Smooth muscle cell of the coronary artery (primary cell): ENCODE measurements at places on chromosomes 7 and 10. TPM values are rescaled to one million over a fixed set of nuclear protein-coding genes. Genes with fewer than 3 reads are reported as not detected.

The KLF14 gene
- total RNA-seq = not detected in 2 replicates

The CCDC6 gene
- total RNA-seq = 13.2 and 15.5 TPM in 2 replicates

The GHRHR gene
- not detected in 2 replicates for total RNA-seq

The HNRNPH3 gene
- 27.1 and 30.0 TPM in 2 replicates for total RNA-seq

The FXYD4 gene
- total RNA-seq = not detected in 2 replicates

The RTKN2 gene
- 0.23 and 6.8 TPM in 2 replicates for total RNA-seq

The ELMO1 gene
- total RNA-seq = 0.15 and 3.2 TPM in 2 replicates

The CNPY4 gene
- total RNA-seq = 34.4 and 67.6 TPM in 2 replicates

The EXOC4 gene
- total RNA-seq = 97.3 and 169 TPM in 2 replicates

The PRPS1L1 gene
- not detected in 2 replicates for total RNA-seq

The UCN3 gene
- total RNA-seq = not detected in 2 replicates

The CC2D2B gene
- under 0.01 TPM in 1 of 2 replicates, not detected in the other for total RNA-seq

The PON3 gene
- not detected in 2 replicates for total RNA-seq

The BAG3 gene
- 2.5 and 12.1 TPM in 2 replicates for total RNA-seq

The CALML3 gene
- not detected in 2 replicates for total RNA-seq

The ATP6V0A4 gene
- 0.08 TPM in 1 of 2 replicates, not detected in the other for total RNA-seq

The AKR1C8 gene
- not detected in 2 replicates for total RNA-seq

The HTR7 gene
- total RNA-seq = 0.94 and 5.3 TPM in 2 replicates

The RNF32 gene
- total RNA-seq = 0.23 and 0.98 TPM in 2 replicates

The EPDR1 gene
- total RNA-seq = 28.0 and 76.3 TPM in 2 replicates

The SLC26A4 gene
- 0.23 and 0.68 TPM in 2 replicates for total RNA-seq

The EBF3 gene
- 3.9 and 8.8 TPM in 2 replicates for total RNA-seq

The PDLIM1 gene
- 4.6 and 35.0 TPM in 2 replicates for total RNA-seq

The PNLIPRP1 gene
- not detected in 2 replicates for total RNA-seq
